Cerebellum (tissue), 4 donors: ENCODE measurements at places on chromosomes 3 and 15. TPM values are rescaled to one million over a fixed set of nuclear protein-coding genes. Genes with fewer than 3 reads are reported as not detected.

The TRIM69 gene
- 34.3 TPM for total RNA-seq

The CYP1A1 gene
- 0.18 TPM for total RNA-seq

The P3H2 gene
- total RNA-seq, result 1.8 TPM

The TMEM45A gene
- total RNA-seq, result 4.0 TPM

The SLC2A2 gene
- total RNA-seq, result not detected

The TLR9 gene
- total RNA-seq, result 0.09 TPM

The NTRK3 gene
- total RNA-seq, result 91.4 TPM
